ENCODE measurements at places on chromosomes 13 and 19.

DNA sequence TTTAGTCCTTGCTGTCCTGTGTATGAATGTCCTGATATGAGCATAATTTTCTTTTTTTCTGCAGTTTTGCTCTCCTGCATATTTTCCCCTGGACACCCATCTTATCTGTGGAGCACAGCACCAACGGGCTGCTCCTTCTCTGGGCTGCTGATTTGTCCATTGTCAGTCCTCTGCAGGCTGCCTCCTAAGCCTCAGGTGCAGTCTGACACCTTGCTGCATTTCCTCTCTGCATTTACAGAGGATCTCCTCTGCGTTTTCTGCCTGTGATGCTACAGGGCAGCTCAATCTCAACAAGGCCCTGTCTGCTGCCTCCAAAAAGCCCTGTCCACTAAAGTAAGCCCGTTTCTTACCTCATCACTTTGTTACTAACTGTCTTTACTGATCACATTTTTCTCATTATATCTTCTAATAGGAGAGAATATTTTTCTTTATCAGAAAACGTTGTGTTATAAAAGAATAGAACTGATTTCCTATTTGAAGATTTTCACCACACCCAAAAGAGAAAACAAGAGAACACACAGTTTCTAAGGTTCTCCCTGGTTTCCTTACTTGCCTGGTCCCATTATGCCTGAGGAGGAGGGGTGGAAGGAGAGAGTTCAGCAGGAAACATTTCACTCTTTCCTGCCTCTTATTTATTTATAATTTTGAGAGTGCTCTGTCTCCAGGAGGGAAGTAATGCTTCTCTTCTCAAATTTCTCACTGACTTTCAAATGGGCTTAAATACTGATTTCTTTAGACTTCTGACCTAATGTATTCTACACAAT, 65.6 kb upstream of the TDRD3 start:
- DNase-seq: no peak

DNA sequence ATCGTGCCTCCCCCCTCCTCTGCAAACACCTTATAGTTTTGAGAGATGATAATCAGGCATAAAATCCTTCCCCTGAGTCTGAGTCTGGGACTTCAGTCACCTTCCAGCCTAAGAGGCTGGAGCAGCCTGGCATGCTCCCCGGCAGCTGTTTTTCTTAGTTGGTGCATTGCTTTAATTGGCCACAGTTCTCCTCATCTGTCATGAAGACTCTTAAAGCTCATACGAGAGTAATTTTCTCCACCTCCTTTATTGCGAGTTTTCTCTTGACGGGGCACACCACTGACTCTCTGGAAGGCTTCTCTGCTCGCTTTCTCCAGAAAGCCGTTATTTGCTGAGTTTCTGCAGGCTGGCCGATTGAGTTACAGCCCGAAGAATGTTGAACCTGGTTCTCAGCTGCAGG, 310.5 kb downstream of the ATP8A2 start:
- DNase-seq: no peak

- DNase-seq: no peak
These were observed 90.2 kb upstream of the CSNK1A1L start for GRCh38 chr13:37195621-37196020.

DNA sequence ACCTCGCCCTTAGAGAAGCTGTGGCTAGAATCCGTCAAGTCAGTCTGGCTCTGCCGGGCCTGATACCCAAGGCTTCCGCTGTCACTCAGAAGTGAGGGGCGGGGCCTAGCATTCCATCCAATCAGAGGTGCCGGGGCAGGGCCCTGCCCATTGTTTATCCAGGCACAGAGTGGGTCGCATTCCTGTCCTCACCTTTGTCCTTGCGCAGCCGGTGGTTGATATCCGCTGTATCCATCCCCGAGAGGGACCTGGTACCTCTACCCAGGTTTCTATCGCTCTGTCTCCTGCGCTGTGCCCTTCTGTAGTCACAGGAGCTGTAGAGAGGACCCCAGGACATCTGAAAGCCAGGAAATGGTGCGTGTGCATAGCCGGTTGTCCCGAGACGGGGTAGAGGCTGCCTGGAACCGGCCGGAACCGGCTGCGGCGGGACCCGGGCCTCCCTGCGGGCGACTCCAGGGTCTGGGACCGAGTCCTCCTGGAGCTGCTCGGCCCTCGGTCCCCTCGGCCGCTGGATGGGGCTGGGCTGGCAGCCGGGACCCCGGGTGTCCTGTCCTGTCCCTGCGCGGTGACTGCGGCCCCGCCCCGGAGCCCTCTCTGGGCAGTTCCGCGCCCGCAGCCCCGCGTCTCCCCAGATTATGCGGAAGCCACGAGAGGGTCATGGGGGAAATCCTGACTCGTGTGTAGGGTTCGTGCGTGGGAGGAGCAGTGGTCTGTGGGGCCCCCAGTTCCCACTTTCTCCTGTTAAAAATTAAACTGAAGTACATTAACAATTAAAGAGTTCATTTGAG, at the start of gene ZNF763:
TSS of gene ZNF763 (plus strand) at position 183 of the 788 bp plus-strand sequence. CDS start at position 352, 169 bp downstream.
- peak; percentile 95 for DNase-seq

Data from inflammatory macrophage (primary cell).